ENCODE measurements at places on chromosomes 11 and 22. TPM values are rescaled to one million over a fixed set of nuclear protein-coding genes. Genes with fewer than 3 reads are reported as not detected.

DNA sequence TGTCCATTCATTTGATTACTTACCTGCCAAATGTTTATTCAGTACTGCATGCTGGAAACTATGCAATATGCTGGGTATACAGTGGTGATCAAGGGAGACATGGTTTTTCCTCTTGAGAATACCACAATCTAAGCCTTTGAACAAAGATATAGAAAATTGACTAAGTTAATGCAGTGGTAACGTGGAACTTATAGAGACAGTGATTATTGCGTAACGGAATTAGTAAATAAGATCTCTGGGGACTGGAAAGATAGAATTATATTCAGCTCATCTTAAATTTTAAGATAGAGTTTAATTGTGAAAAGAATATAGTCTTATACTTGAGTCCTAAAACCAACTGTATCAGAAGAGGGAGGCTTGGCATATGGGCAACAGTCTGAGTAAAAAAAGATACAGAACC, 129.5 kb downstream of the UVRAG start:
- no peak for DNase-seq

- no peak for DNase-seq
Observed at GRCh38 chr22:50343541-50343935, 411 bp downstream of the PPP6R2 start.

DNA sequence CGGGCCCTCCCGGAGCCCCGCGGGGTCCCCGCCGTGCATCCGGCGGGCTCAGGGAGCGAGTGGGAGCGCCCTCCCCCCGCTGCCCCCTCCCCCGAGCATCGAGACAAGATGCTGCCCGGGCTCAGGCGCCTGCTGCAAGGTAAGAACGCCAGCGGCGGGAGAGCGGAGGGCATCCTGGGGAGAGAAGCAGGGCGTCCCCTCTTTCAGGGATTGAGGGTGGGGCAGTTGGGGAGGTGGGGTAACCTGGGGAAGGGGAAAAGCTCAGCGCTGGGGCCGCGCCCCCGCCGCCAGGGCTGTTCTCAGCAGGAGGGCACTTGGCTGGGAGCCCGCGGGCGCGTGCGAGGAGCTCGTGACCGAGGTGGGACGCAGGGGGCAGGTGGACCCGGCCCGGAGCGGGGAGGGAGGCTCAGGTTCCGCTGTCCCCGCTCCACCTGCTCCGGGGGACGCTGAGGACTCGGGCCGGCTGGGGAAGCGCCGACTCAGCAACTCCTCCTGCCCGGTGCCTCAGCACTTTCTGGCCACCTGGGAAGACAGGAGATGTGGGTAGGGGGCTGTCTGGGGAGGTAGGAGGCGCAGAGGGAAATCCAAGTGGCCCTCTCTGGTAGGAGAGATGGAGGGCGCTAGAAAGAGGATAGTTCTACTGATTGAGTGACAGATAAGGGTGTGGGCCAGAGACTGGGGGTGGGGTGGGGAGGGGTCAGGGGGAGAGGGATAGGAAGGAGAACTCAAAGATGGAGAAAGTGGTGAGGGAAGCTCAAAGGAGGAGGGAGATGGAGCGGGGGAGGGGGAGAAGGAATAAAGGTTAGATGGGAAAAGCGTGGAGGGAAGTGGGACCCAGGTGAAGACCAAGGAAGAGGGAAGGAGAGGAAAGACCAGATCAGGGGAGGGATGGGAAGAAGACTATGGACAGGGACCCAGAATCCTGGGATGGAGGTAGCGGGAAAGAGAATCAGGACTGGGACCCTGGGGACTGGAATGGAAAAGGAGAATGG, 726 bp downstream of the RTN4RL2 start:
- no peak for DNase-seq

GRCh38 chr11:39459606-39460005, 1999.8 kb downstream of the LRRC4C start:
- DNase-seq = no peak

GRCh38 chr22:27203276-27203660, 545.9 kb downstream of the MIAT start:
- no peak for DNase-seq

- DNase-seq = peak; percentile 78
Observed at GRCh38 chr11:10450462-10451425, 4.3 kb upstream of the AMPD3 start.

- DNase-seq = no peak
Observed at GRCh38 chr11:31969359-31969702, 121.5 kb upstream of the RCN1 start.

DNA sequence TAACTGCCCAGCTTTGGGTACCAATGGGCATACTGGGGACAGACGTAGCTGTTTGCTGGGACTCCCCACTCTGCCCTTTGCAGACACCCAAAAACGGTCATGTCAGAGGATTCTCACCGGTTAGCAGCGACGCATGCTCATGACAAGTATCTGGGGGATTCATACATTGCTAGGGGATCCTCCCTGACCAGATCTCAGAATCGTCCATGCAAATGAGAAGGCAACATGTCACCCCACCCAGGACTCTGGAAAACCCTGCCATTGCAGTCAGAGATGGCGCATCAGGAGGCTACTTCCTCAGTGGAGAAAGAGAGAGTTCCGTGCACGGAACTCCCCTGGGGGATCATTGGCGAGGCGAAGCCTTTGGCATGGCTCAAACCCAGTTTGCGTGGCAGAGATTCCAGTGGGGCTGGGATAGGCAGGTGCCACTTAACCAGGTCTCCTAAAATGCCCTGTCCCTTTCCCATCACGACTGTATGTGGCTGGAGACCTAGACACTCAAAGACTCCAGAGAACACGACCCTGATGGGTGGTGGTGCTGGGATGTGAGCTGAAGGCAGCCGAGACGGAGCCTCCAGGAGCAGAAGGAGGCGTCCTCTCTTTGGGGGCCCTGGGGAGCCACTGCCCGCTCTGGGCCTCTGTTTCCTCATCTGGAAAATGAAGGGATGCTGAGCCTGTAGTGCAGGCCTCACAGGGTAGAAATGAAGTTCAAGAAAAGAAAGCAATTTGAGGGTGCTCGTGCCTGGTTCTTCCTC, 4.9 kb downstream of the RGL4 start:
- no peak for DNase-seq

DNA sequence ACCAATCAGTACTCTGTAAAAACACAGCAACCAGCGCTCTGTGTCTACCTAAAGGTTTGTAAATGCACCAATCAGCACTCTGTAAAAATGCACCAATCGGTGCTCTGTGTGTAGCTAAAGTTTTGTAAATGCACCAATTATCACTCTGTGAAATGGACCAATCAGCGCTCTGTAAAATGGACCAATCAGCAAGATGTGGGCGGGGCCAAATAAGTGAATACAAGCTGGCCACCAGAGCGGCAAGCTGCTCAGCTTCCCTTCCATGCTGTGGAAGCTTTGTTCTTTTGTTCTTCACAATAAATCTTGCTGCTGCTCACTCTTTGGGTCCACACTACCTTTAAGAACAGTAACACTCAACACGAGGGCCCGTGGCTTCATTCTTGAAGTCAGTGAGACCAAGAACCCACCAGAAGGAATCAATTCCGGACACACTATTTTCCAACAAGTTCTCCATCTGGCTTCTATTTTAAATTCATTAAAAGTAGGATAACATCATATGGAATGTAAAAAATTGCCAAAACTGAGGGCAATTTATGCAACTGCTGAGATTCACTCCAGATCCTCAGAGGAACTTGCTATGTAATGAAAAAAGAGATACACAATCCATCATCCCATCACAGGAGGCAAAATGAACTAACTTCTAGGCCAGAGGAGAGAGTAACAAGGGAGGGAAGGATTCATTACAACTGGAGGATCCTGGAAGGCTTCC, 3.1 kb upstream of the PANX1 start:
- DNase-seq = no peak

- no peak for DNase-seq
Observed at GRCh38 chr22:47933226-47933625, 1170.8 kb downstream of the TBC1D22A start.

- DNase-seq = peak; percentile 51
Observed at GRCh38 chr22:32985899-32986765, 72.0 kb downstream of the SYN3 start.

- no peak for DNase-seq
Observed at GRCh38 chr11:45655347-45655756, 10.1 kb downstream of the CHST1 start.

DNA sequence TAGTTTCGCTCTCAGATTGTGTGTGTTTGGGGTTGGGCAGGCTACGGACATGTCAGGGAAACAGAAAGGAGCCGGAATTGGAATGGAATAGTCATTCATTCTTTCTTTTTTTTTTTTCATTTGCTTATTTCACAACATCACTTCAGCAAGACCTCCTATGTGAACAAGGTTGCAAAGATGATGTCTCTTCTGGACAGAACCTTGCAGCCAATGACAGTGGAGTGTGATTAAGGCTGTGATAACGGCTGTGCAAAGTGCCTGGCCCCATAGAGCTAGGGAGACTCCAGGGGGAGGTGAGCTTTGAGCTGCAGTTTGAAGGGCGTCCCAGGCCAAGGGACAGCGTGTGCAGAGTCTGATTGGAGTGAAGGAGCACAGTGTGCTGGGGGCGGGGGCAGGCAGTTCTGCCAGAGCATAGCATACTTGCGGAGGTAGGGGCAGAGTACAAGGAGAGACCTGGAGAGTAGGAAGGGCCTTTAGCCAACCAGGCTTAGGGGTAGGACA, 3.4 kb downstream of the TIGD3 start:
- DNase-seq = no peak

DNA sequence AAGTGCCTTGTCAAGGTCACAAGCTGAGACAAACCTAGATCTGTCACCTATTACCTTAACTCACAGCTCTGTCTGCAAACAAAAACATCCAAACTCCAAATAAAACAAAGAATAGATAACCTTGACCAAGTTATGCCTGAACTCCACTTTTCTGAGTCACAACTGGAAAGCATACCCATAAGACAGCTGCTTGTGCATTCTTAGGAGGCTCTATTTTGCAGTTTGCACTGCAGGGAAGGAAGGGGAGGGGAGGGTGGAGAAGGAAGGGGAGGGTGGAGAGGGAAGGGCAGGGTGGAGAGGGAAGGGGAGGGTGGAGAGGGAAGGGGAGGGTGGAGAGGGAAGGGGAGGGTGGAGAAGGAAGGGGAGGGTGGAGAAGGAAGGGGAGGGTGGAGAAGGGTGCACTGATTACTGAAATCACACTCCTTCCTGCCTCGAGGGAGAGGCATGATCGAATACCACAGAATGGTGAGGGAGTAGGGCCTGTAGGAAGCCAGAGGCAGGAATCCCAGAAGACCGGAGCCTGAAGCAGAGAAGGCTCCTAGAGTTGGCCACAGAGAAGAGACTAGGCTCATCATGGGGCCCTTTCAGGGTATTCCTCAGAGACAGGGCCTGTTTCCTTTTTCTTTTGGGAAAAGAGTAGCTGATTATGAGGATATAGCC, 5.7 kb upstream of the OR52K2 start:
- no peak for DNase-seq

GRCh38 chr11:120203626-120204025, 7.2 kb upstream of the OAF start:
- DNase-seq = no peak

DNA sequence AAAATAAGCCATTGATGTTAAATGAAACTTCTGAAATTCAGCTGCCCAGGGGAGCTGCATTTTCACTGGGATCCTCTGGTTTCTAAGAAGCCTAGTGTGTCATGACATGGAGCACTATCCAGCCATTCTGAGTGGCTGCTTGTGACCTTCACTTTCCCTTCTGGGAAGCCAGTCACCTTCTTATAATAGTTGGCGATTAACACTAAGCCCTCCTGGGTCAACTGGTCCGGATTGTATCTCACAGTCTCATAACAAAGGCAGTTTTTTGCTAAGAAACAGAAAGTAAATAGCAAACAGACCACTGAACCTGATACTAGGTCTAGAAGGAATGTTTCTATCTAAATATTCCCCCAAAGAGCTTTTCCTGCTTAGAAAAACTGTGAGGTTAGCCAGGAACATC, 7.9 kb downstream of the CSRP3 start:
- DNase-seq = no peak

- DNase-seq = no peak
Observed at GRCh38 chr11:123859731-123860130, 25.7 kb downstream of the TMEM225 start.

GRCh38 chr11:69039501-69039900, 9.2 kb upstream of the TPCN2 start:
- DNase-seq = no peak

DNA sequence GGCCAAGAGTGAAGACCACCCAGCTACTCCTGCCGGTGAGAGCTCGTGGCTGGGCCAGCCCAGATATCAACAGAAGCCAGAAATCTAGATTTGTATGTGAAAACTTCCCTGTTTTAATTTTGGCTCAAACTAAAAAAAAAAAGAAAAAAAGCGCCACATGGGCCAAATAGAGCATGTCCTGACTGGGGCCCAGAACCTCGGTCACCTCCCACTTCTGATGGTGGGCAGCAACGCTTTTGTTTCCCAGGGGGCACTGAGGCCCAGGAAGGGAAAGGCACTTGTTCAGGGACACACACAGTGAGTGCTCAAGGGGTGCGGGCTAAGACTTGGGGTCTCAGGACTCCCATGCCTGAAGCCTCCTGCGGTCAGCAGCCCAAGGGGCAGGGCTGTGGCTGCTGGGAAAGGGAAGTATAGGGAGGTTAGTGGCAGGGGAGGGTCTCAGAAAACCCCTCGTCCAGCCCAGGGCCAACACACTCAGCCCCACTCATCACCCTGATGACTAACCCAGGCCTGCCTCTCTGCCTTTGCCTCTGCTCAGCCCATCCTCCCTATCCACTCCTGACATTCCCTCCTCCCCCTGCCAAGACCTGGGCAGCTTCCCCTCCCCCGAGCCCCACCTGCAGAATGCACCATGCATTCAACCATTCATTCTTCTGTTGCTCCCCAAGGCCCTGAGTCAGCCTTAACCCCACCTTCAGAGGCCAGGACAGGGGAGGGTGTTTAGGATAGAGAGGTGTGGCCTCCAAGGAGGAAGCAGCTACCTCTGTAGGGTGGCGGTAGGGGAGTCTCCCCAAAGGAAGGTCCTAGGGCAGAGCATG, 30.0 kb upstream of the TCF20 start:
- DNase-seq = no peak

DNA sequence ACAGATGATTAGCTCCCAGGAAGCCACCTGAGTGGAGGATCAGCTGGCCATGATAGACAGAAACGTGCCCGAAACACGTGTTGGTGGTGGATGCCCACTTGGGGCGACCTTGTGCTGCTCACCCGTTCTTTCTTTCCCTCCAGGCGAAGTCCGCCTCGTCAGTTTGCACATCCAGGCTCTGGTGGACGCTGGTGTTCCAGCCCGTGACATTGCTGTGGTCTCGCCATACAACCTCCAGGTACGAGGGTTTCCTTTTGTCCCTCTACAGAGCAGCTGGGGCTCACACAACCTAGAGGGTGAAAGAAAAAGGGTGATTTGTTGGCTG, 30.6 kb downstream of the IGHMBP2 start:
- DNase-seq = no peak

Gene TTC28
- total RNA-seq = 12.0 TPM

Gene NAT10
- total RNA-seq = 22.5 TPM

Gene GDPD4
- total RNA-seq = not detected

Gene MACROD1
- 31.6 TPM for total RNA-seq

Gene DKK3
- total RNA-seq = 8.1 TPM

Gene PPP2R1B
- total RNA-seq = 45.8 TPM

Gene SLC1A2
- 0.50 TPM for total RNA-seq

Gene THRSP
- not detected for total RNA-seq

Gene TMEM191C
- 4.0 TPM for total RNA-seq

Gene GRK3
- total RNA-seq = 4.1 TPM
